ENCODE measurements at places on chromosomes 4 and X.

- no peak for DNase-seq
Observed at GRCh38 chr4:83923341-83923740, 387.4 kb downstream of the GPAT3 start.

DNA sequence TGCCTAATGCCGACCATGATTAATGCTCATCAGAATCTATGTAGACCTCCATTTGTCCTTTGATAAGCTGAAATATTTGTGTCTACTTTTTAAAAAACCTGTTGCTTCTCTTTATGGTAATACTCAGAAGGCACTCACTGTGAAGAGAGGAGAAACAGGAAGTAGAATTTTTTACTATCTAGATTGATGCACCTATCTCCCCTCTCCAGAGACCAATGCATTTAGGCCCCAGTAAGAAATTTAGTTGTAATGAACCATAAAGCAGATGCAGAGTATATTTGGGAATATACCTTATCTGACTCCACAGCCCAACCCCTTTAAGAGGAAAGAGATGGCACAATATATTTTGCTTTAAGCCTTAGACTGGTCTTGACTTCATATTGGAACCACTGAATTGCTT is 11.1 kb downstream of the TBL1X start:
- DNase-seq, result no peak

- no peak for DNase-seq
Observed at GRCh38 chrX:47605024-47605423, 14.6 kb downstream of the SYN1 start.

- DNase-seq, result peak; percentile 78
Observed at GRCh38 chrX:20681683-20682082, 415.0 kb upstream of the RPS6KA3 start.

DNA sequence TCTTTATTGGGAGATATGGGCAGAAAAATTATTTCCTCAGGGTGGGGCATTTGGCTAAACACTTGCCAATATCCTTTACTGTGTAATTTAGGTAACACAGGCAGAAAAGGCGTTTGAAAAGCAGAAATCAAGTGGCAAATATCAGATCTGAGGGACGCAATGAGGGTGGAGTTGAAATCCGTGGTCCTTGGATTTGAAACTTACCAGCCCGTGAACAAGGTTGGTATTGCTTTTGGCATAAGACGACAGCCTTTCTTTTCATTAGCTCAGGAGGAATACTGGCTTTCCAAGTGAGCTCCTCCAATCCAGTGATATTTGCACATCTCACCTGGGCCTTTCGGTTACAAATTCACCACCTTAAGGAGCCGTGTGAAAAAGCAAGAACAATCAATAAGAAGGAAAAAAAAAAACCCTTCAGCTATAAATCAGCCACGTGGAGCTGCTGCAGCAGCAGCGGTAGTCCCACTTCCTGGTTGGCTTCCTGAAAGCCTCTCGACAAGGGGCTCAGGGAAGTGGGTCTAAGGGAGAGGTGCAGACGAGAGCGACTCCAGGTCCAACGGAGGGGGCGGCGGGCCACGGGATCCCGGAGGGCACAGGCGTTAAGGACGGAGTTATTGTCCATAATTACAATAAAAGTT is 734 bp upstream of the GALNT7 start:
- peak; percentile 17 for DNase-seq

DNA sequence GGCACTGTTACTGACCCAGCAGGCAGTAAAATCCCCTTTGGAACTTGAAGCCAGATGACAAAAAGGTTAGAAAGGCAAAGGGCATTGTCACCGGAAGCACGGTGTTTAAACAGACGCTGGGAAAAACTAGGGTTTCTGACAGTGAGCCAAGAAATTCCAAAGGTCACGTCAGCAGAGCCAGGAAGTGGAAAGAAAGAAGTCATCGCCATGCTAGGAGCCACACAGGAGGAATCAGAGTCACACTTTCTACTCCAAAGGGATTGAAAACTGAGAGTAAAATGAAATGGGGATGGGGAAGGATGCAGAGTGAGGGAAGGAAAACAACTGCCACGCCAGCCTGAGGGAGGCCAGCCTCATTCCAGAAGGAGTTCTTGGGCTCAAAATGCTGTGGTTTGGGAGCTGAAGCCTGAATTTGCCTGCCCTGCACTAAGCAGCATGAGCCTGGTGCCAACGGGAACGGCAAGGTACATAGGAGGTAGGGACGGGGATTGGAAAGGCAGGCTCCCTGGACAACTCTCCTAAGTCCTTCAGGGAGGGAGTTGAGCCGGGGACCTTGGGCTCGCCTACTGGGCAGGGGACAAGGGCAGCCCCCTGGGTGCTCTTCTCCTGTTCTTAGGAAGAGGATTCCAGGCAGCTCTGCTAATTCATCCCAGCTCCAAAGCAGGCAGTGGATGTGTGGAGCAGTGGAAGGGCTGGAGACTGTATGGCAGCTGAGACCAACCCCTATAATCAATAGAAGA is 66.8 kb downstream of the SOWAHB start:
- peak; percentile 87 for DNase-seq

GRCh38 chr4:110171971-110172370 is 26.4 kb downstream of the ELOVL6 start:
- no peak for DNase-seq

DNA sequence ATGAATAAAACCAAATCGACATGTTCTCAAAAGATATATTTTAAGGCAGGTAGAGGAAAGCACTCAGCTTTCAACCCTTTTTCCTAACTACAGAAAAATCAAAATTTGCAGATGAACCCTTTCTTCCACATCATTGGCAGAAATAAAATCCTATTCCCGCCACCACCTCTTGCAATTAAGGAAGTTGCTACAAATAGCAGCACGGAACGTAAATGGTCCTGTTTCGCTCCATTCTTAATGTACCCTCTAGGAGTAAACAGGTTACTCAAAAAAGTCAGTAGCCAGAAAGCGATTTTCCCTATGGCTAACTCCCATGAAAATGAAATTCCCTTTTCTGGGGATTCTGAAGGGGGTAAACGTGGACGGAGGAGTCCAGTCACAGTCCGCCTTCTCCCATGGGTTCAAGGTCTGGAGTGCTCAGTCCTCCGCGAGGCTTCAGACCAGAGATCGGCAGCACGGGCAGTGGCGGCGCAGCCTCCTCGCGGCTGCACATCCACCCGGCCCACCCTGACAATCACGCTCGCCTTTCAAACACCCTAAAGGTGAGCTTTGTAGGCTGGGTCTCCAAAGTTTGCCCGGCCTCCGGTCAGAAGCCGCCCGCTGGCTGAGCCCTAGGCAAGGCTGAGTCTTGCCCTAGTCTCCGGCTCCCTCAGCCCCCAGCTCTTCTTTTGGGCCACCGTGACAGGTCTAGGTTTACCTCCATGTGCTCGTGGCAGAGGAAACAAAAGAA is 1.8 kb downstream of the ATP11C start:
- DNase-seq, result no peak

DNA sequence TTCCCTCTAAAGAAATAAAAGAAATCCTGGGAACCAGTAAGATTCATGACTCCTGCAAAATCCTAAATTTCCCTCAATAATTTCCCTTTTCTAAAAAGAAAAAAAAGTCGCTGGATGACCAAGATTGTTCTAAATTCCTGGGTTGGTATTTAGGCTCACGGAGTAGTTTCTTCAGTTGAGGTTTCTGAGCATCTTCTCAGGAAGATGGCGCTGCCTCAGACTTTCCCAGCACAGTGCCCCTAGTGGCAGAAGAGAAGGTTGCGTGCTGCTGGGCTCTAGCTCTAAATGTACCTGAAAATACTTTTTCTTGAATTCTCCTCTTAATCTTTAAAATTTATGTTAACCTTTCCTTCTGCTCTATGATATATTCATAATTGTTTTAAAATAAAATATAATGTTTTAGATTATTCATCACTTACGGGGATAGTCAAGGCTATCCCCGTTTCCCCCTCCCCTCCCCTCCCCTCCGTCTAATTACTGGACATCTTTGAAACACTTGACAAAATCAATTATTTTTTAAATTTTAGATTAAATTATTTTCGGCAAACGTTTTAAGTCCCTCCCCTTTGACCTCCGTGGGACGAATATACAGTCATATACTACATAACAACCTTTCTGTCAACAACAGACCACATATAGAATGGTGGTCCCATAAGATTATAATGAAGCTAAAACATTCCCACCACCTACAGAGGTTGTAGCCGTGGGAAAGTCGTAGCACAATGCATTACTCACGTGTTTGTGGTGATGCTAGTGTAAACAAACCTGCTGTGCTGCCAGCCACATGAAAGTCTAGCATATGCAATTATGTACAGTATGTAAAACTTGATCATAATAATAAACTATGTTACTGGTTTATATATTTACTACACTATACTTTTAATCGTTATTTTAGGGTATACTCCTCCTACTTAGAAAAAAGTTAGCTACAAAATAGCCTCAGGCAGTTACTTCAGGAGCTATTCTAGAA is 41.0 kb upstream of the GATB start:
- peak; percentile 27 for DNase-seq

DNA sequence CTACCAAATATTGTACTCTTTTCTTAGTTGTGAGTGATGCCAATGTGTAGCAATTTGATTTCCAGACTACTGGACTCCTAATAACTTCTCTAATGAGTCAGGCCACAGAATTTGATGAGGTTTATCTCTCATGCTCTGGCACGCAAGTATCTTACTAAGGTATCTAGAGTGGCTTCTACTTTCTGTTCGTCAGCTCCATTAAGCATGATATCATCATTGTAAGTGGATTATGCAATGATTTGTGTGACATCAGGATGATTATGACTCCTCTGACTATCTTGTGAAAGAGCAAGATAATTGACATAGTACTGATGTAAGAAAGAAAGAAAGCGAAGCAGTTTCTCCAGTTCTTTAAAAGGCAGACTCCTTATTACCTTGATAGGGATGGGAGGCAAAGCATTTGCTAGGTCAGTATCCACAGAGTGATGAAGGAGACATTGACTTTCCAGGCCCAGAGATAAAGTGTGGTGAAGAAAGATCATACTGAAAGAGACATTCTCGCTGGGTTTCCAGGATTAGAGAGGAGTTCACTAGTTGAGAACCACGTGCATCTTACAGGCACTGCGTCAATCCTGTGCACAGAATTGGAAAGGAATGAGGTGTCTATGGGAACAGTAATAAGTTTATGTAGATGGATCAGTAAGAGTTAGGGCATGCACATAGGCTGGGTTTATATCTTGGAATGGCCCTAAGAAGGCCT is 161.9 kb upstream of the STK26 start:
- no peak for DNase-seq

DNA sequence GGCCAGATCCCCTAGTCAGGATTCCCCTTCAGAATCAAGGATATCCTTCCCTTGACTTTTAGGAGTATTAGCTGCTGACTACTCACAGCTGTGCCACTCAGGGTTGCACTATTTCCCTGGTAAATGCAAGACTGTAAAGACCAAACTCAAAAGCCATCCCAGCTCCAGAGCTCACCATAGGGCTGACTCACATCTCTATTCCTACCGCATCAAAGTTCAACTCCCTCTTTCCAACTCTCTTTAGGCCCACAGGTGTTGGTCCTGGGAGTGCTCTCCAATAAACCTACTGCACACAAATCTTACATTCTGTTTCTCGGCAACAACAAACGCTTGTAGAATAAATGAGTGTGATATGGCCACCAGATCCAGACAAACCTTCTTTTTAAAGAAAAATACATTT is 109.6 kb downstream of the PPP3CA start:
- DNase-seq, result no peak

DNA sequence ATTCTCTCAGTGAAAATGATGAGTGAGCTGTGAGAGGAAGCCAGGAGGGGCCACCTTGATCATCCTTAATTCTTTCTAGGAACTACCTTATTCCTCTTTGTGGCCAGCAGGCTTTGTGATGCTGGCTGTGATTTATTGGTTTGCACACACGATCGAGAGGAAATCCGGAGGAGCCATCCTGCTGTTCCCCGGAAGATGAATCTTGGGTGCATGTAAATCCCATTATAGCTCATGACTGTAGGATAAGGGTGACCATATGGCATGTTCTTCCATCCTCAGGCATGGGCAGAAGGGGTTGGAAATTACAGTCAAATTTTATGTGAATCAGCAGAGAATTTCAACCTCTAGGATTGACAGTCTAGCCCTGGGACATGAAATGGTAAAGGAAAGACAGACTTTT is 254.5 kb downstream of the UNC5C start:
- DNase-seq, result no peak

DNA sequence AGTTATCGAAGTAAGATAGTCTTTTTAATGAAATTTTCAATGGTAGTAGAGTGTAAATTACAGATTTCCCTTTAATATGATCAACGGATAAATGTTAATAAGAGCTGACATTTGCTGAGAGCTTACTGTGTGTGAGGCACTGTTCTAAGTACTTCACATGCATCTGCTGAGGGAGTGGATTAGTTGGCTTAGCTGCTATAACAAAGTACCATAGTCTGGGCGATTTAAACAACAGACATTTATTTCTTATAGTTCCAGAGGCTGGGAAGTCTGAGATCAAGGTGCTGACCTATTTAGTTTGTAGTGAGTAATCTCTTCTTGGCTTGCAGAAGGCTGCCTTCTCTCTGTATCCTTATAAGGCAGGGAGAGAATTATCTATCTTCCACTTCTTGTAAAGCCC is 174.3 kb downstream of the CEP135 start:
- no peak for DNase-seq

- DNase-seq, result no peak
Observed at GRCh38 chr4:6093671-6094070, 75.4 kb upstream of the C4orf50 start.

- peak; percentile 1 for DNase-seq
Observed at GRCh38 chrX:29852767-29853166, 362.6 kb upstream of the MAGEB2 start.

DNA sequence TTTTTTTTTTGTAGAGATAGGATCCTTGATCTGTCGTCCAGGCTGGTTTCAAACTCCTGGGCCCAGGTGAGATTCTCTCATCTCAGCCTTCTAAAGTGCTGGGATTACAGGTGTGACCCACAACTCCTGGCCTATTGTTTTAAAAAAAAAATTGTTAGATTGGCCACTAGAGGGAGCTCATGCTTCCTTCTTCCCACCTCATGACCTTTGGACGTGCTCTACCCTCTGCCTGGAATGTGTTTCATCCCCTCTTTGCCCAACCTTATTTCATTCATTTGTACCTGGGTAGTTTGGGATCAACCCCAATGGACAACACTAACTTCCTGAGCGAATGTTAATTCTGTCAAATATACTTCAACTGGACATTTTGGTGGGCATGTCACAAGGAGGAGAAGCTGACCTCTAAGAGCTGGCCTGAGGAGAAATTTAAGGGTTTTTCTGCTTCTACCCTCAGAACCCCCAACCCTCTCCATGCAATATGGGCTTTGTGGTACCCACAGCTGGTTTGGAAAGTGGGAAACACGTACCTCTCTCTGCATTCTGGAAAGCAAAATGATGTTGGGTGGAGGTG is 6.4 kb downstream of the PPEF2 start:
- peak; percentile 15 for DNase-seq

DNA sequence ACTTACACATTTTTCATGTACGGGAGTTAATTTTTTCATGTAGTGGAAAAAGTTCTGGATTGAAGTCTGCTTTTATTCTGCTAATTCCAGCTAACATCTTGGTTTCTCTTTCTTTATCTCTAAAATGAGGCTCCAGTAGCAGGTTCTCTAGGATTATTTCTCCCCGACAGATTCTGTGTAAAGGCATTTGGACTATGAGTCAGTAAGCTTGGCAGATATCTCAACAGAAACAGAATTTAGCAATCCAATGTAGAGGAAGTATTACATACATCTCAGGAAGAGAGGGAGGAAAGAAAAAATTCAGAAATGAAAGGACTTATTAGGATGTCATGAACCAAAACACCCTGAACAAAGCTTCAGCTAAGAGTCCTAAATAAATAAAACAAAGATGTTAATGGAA is 1682.3 kb upstream of the TENM3 start:
- peak; percentile 51 for DNase-seq

Measured in fibroblast of skin of right quadriceps (primary cell).